Caco-2 (cell line): ENCODE measurements at places on chromosomes 2 and 18.

GRCh38 chr18:5984245-5984644 lies 88.9 kb upstream of the TMEM200C start:
- no peak for DNase-seq

- no peak for DNase-seq
These were observed 149.5 kb downstream of the INO80D start for GRCh38 chr2:205936446-205936845.

GRCh38 chr18:48914581-48915251 lies 36.0 kb downstream of the SMAD7 start:
- no peak for DNase-seq

- DNase-seq: no peak
These were observed 5.3 kb upstream of the GORASP2 start for GRCh38 chr2:170923799-170924198.

- no peak for DNase-seq
These were observed 223.2 kb upstream of the APCDD1 start for GRCh38 chr18:10231220-10231619.

- DNase-seq: no peak
These were observed 216.0 kb downstream of the NYAP2 start for GRCh38 chr2:225615514-225615913.

- DNase-seq: no peak
These were observed 319.1 kb downstream of the SLC4A3 start for GRCh38 chr2:219946529-219946928.

GRCh38 chr2:223993634-223994232 lies 36.5 kb downstream of the MRPL44 start:
- DNase-seq: peak; percentile 73

GRCh38 chr2:24153478-24153877 lies 21.4 kb upstream of the FAM228A start:
- DNase-seq: no peak

GRCh38 chr2:27118525-27119329 lies at the start of gene CGREF1:
Gene CGREF1, minus strand, starts transcription at chr2:27119128. Its CDS starts 14,762 bp downstream, at chr2:27104366.
- DNase-seq: no peak

DNA sequence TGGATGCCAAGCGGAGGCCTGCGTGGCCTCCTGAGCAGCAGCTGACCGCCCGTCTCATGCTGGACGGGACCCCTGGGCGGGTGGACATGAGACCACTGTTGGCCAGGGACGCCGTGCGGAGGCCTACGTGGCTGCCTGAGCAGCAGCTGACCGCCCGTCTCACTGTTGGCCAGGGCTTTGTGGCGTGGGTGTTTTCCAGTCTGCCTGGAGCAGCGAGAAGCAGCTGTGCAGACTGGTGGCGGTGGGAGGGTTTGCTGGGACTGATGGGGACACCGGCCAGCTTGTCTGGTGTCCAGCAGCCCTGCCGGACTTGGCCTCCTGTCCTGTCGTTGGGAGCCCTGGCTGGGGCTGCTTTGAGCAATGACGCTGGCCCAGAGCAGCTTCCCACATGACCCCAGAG lies 5.8 kb upstream of the D2HGDH start:
- DNase-seq: no peak

GRCh38 chr2:12493031-12493513 lies 223.7 kb upstream of the TRIB2 start:
- peak; percentile 36 for DNase-seq

GRCh38 chr2:74847070-74847858 lies 13.3 kb downstream of the HK2 start:
- no peak for DNase-seq

- no peak for DNase-seq
These were observed 744.0 kb downstream of the ADCYAP1 start for GRCh38 chr18:1648712-1649111.

DNA sequence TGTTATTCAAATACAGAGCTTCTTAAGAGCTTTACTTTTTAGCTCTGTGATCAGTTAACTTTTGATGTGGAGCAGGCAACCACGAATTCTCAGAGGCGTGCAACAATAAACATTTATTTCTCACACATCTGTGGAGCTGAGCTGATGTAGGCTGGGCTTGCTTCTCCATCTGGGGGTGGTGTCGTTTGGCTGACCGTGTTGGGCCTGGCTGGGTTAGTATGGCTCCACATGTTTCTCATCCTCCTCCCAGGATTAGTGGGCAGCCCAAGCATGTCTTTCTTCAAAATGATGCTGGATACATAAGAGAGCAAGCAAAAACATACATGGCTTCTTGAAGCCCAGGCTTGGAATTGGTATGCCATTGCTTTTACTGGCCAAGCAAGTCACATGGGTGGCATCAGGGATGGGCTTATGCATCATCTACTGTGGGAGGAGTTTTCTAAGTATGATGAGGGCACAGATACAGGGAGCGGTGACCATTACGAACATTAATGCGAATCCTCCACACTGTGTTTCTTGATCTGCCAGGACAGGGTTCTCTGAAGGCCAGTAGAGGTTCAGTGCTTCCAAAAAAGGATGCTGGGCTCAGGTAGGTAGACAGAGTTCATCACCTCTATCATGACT lies 157.0 kb upstream of the TNP1 start:
- no peak for DNase-seq

- DNase-seq: no peak
These were observed 68.8 kb downstream of the ADI1 start for GRCh38 chr2:3450385-3451010.

GRCh38 chr2:5176764-5177163 lies 515.4 kb upstream of the SOX11 start:
- no peak for DNase-seq

DNA sequence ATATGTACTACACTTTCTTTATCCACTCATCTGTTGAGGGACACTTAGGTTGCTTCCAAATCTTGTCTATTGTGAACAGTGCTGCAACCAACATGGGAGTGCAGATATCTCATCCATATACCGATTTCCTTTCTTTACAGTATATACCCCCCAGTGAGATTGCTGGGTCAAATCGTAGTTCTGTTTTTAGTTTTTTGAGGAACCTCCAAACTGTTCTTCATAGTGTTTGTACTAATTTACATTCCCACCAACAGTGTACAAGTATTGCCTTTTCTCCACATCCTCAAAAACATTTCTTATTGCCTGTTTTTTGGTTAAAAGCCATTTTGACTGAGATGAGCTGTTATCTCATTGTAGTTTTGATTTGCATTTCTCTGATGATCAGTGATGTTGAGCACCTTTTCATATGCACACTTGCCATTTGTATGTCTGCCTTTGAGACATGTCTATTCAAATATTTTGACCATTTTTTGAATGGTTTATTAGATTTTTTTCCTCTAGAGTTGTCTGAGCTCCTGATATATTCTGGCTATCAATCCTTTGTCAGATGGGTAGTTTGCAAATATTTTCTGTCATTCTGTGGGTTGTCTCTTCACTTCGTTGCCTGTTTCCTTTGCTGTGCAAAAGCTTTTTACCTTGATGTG lies 12.2 kb downstream of the PLEK start:
- no peak for DNase-seq

DNA sequence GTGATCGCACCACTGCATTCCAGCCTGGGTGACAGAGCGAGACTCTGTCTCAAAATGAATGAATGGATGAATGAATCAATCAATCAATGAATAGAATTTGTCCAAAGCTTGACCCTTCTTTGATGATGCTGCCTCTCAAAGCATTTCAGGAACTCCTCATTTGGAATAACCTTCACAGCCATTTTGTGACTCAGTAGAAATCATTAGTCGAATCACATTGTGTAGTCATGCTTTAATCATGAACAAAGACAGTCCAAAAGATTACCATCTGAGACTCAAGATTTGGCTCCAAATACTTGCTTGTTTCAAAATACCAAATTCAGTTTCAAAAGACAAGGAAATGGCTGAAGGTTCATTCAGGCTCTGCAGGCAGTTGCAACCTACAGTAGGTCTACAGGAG lies 83.1 kb downstream of the VWA3B start:
- DNase-seq: no peak

DNA sequence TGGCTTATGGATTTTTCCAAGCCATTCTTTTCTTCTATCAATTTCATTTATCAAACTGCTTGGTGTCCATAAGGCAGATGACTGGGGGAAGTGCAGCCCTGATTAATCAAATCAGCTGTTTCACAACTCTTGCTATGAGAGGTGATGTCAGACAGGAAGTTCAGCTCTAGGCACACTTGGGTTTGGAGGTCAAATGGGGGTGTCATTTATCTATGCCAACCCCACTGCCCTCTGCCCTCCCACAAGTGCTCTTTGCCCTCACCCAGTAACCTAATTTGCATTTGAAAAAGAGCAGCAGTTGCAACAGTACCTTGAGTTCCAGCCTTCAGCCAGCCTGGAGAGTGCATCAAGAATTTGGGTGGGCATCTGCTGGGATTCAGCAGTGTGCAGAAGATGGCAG lies 431.3 kb upstream of the SPRED2 start:
- no peak for DNase-seq

- DNase-seq: no peak
These were observed 11.1 kb upstream of the CYS1 start for GRCh38 chr2:10091182-10091888.

- DNase-seq: peak; percentile 95
These were observed at the start of gene MYCN for GRCh38 chr2:15939854-15940660. Gene MYCN, plus strand, starts transcription at chr2:15940550. Its CDS starts 1,515 bp downstream, at chr2:15942065.

- no peak for DNase-seq
These were observed 318 bp downstream of the TYW5 start for GRCh38 chr2:199955007-199955338.

GRCh38 chr2:223586261-223586660 lies 15.9 kb downstream of the SCG2 start:
- no peak for DNase-seq

DNA sequence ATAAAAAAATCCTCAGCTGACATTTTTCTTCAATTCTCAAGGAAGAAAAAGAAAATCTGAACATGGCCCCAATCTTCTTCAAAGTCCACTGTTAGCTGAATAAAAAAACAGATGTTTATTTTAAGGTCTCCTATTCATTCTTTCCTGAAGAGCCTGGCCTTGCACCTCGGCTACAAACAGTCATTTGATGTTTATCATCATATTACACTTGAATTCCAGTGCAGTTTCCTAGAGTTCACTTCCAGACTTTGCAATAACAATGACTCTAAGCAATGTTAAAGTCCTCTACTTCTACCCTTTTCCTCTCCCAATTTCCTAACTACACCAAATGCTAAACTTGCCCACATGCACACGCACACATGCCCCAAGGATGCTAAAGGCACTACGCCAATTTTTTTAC lies 70.1 kb downstream of the NOL10 start:
- DNase-seq: no peak

GRCh38 chr2:237306083-237306786 lies 107.7 kb downstream of the COL6A3 start:
- no peak for DNase-seq

DNA sequence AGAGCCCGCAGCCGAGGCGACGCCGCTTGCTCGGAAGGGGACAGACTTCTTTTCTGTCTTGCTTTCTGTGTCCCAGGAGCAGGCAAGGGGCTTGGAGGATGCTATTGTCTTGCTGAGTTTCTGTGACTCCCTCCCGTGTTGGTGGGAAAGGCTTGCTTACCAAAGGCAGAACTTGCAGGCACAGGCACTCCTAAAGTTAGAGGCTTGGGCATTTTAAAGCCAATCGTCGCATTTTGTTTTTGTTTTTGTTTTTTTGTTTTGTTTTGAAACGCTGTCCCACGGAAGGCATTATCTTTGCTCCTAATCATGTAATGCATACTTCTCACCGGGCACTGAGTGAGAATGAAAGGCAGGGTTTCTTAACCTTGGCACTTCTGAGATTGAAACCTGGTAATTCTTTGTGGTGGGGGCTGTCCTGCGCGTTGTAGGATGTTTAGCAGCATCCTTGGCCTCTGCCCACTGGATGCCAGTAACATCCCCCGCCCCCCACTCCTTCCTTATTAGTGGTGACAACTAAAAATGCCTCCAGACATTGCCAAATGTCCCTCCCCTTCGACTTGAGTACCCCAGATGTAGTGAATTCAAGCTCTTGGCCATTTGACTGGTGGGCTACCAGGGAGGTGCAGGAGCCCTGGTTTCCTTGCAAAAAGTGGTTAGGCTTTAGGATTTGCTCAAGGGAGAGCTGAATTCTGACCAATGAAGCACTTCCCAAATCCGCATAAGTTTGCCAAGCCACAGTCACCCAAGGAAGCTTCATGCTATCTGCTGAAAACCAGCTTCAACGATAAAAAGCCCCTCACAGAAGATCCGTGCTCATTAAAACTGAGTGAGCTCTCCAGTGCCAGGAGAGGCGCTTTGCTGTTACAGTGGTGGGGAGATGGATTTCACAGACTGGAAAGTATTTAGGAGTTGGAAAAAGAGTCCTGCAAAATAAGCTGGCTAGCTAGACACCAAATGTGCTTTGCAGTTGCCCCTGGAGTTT lies 1.2 kb downstream of the ANTXR1 start:
- DNase-seq: no peak

GRCh38 chr2:117738991-117739839 lies 75.3 kb upstream of the DDX18 start:
- no peak for DNase-seq

DNA sequence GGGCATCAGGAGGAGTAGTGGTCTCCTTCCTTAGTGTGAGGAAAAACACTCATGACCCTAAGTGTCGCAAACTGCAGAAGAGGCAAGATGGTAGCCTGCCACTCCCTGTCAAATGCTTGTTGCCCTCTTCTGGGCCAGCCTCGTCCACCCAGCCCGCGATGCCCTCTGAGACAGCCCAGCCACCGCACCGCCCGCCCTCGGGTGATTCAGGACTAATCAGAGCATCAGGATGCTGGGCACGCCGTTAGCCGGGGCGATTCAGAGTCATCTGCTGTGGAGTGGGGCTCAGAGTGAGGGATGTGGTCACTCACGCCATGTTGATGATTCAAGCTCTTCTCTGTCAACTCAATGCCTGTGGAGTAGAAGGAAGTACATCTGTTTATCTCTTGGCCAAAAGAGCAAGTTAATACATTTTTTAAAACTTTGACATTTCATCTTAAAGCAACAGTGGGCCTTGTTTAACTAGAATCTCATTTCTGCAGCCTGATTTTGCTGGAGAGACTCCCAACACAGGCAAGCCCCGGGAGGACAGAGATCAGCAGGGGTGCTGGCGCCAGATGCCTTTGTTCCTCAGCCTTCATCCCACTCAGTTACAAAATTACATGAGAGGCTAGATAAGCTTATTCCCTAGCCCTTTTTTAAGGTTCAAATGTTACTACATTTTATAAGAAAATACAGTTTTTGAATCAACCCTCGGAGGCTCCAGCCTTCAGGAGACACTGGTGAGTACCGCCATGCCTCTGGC lies 79.0 kb downstream of the TMEM18 start:
- no peak for DNase-seq

GRCh38 chr2:25810428-25810827 lies 67.9 kb downstream of the ASXL2 start:
- DNase-seq: no peak

GRCh38 chr18:77073336-77074093 lies 59.1 kb downstream of the MBP start:
- no peak for DNase-seq

- peak; percentile 90 for DNase-seq
These were observed 1.3 kb downstream of the BCL2L11 start for GRCh38 chr2:111121828-111122630.

DNA sequence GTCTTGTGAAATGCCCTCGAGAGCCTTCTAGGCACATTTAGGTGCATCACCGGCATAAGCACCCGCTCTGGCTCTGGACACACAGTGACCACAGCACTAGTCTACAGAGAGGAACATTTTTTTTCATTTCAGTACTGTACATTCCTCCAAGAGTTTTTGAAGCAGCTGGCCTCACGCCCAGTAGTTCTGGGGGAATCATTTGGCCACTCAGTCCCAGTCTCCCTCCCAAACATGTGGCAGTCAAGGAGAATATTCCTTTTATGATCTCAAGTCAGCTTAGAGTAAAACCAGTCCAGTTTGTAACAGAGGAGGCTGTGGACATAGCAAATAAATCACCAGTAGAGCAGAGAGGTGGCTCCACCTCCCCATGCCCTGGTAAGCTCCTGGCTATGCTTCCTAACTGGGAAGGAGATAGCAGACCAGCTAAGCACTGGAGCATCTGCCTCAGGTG lies 48.1 kb downstream of the KCNE4 start:
- no peak for DNase-seq
